ENCODE measurements at places on chromosomes 12 and 14.
A peak's percentile ranks its signal among the peaks of the same experiment; 100 is the strongest.

DNA sequence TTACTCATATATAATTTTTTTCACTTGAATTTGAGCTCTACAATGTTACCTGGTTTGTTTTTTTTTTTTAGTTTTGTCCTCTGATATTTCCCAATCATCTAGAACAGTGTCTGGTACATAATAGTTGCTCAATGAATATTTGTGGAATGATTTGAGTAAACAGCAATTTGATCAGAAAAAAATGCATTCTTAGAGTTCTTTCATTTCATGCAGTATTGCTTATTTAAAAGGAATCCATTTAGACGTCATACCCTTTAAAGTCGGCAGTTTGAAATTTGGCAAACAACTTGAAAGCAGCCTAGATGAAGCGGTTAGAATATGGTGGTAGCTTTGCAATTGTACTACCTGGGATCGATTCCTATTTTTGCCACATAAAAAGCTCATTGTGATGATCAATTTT is 140.0 kb downstream of the PDE3A start:
- no peak for DNase-seq

DNA sequence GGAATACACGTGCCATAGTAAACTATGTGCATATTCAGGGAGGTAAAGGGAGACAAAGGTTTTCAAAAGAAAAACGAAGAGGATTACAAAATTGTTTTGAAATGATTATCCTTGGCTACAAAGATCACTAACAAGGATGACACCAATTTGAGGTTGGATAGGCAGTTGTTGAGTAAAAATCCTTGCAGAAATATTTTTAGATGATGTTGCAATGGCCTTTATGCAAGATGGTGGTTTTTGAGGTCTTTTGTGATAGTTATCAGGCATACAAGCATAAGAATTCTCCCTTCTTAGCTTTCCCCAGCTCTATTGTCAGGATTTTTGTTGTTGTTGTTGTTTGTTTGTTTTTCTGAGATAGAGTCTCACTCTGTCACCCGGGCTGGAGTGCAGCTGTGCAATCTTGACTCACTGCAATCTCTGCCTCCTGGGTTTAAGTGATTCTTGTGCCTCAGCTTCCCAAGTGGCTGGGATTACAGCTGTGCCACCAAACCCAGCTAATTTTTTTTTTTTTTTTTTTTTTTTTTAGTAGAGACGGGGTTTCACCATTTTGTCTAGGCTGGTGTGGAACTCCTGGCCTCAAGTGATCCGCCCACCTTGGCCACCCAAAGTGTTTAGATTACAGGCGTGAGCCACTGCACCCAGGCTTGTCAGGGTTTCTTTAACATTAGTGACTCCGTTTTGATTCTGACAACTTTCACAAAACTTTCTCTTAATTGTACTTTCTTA is 7.8 kb downstream of the RNASE1 start:
- no peak for DNase-seq

GRCh38 chr14:61456720-61457119 is 135.3 kb downstream of the PRKCH start:
- peak; percentile 79 for DNase-seq

DNA sequence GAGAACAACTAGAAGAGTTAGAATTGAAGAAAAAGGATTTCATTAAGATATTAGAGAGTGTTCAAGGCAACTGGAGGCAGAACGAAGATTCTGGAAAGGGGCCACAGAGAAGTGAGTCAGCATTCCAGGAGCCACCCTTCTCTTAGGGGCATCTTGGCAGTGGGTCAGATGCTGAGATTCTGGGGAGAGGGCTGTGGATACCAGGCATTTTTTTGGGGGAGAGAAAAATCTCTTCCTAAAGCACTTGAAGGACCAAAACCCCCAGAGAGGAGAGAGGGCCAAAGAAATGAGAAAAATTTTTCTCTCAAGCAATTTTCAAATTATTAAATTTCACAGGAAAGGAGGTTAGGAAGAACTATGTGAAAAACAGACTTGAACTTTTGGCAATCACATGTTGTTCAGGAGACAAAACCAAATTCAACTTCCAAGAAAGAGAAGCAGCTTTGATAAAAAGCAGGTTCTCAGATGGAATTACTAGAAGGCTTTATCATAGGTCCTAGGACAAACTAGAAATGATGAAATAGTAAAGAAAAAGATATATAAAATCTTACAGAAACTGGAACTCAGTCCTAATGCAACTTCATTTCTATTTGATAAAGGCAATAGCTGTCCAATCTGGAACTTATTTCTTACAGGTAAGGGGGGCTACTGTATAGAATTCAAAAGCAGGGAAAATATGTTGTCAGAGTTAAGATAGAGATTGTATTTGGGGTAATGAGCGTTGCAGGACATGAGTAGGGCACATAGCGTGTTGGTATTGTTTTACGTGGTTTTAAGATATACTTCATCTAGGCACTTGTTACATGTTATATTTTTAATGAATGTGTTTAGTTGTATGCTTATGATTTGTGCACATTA is 1.1 kb upstream of the CLEC2D start:
- DNase-seq = no peak

GRCh38 chr12:87283111-87283510 is 746.1 kb downstream of the C12orf50 start:
- DNase-seq = no peak

DNA sequence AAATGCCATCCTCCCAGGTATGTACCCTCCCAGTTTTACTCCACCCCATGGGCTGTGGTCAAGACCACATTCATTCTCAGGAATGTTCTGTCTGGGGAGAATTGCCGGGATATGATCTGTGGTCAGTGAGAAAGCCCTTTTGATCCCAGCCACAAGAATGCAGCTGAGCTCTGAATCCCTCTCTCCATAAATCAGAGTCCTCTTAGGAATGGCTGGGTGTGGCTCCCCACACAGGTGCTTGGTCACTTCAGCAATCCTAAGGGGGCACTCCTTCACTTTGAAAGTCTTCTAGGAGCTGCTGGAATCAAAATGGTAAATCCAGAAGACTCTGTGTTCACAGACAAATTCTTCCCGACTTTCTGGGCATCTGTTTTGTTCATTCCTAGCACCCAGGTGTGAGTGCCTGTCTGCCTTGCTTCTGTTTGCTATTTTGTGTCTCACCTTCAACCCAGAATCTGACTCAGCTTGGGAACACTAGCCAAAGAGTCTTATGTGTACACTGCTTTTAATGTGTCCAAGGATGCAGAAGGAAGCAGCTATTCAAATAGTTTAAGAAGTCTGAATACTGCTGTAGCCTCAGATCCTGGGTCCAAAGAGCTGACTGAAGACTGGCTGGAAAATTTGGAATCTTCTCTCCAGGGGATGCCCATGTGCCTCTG is 144.6 kb upstream of the CDKN3 start:
- no peak for DNase-seq

Data from HEK293T (cell line).